ENCODE measurements at places on chromosomes 7 and 10.

DNA sequence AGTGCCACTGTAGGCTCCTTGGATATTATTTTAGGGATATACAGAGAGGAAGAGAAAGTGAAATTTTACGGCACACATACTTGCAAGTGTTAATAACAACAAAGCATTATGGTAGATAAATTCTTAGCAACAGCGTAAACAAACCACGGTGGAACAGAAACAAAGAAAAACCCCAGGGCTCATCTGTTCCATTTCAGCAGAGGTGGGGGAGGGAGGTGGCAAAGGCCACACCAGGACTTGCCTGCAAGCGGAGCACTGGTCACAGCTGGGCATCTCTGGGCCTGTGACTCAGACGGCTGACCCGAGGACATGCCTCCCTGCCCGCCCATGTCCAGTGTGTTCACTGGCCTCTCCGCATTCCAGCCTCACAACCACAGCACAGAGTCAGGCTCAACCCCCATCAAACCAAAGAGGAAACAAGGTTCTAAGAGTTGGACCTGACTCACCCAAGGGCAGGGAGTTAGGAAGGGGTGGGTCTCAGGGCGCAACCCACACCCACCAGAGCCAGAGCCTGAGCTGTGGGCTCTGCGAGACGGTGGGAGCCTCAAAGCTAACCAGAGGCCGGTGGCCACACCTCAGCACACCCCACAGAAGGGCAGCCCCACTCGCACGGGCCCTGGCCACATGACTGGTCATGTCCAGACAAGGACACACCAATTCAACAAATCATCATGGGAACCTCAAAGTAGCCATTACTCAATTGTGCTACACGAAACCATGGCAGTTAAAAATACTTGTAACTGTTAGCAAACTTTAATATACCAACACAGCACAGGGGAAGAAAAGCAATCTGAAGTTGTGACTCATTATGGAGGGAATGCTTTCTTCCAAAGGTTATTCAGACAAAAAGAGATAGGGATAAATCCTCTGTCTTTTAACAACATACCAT, 10.7 kb downstream of the ESYT2 start:
- peak; percentile 80 for DNase-seq

DNA sequence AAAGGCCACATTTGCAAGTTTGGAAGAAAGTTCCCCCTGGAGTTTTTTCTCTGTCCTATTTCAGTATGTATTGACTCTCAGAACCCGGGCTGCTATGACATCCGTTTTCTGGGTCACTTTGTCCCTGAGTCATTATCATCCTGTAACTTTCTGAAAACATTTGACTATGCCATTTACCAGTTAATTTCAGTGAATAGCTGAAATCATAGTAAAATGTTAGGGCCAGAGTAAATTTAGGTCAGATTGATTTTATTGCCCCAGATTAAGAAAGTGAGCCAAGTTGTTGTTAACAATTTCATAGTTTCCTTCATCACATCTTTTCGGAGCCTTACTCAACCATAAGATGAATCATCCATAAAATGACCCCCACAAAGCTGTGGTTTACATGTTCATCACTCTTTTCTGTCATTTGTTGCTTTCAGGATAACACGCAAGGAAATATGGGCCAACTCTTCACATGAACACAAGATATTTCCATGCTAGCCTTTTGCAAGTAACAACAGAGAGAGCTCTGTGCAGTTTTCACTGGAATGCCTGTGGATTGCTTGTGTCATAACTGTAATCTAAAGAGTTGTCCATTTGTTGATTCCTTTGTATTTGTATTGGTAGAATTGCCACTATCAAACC, 3.9 kb upstream of the MACC1 start:
- no peak for DNase-seq

DNA sequence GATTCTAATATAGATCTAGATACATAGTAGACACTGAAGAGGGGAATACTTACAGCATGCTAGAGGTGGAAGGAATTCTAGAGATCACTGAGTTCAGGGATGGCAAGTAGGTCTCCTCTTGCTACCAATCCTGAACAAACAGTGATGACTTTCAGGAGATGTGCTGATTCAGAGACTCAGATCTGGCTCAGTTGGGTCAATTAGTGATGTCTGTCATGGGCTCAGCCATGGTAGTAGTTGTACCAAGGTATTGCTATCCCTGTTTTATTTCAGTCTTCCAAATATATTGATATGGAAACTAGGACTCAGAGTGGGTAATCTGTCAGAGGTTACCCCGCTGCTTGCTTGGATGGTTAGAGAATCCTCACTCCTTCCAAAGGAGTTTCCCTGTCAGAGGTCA, 38.5 kb downstream of the UNC5B start:
- no peak for DNase-seq

- DNase-seq, result no peak
Observed at GRCh38 chr7:2072798-2073197, 159.9 kb downstream of the MAD1L1 start.

- no peak for DNase-seq
Observed at GRCh38 chr7:31000161-31000693, 36.5 kb downstream of the GHRHR start.

- no peak for DNase-seq
Observed at GRCh38 chr7:27912751-27913150, 172.8 kb downstream of the TAX1BP1 start.

- DNase-seq, result no peak
Observed at GRCh38 chr10:126504063-126504760, 115.9 kb upstream of the ADAM12 start.

- no peak for DNase-seq
Observed at GRCh38 chr7:98211221-98211675, at the start of gene BHLHA15. Gene BHLHA15, plus strand, starts transcription at chr7:98211439. Its CDS starts 871 bp downstream, at chr7:98212310.

- no peak for DNase-seq
Observed at GRCh38 chr7:2580636-2581035, 21.9 kb downstream of the IQCE start.

GRCh38 chr10:118990326-118990725, 39.2 kb upstream of the NANOS1 start:
- no peak for DNase-seq

All from naive thymus-derived CD4-positive, alpha-beta T cell (primary cell).